ENCODE measurements at places on chromosomes 3 and 15.

DNA sequence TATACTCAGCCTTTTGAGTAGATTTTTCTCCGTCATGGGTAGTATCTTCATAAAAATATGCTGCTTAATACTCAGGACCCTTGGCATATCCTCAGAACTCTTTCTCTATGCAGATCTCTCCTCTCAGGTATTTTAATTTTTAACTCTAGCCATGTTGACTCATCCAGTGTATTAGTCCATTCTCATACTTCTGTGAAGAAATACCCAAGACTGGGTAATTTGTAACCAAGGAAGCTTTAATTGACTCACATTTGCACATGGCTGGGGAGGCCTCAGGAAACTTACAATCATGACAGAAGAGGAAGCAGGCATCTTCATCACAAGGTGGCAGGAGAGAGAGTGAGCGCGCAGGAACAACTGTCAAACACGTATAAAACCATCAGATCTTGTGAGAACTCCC, 129.3 kb upstream of the CD96 start:
- no peak for DNase-seq

DNA sequence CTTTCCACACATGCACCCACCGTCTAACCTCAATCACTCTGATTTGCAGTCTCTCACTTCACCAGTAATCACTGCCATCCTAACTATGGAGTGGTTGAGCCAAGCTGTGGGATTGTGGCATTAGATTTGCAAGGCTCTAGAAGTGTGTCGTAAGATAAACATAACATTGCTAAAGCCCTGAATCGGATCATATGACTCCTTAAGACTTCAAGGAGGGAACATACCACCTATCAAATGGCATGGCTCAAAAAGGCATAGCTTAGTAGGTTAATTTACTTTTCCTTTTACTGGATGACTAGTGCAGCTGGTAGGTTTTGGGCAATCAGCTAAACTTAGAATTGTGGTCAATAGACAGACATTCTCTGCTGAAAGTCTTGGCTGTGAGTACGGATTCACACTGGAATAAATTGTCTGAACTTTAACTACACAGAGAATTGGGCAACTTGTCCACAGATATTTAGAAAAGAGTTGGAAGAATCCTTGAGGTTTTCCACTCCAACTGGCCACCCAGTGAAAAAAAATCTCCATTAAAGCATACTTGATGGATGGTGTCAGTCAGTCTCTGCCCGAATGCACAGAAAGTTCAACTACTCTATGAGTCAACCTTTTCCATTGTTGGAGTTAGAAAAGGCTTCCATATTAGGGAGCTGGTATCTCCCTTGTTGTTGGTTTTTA, 476.7 kb upstream of the CBLB start:
- no peak for DNase-seq

- DNase-seq: no peak
These were observed 28.6 kb downstream of the DAPK2 start for GRCh38 chr15:64017591-64018163.

GRCh38 chr3:155884292-155884691, 13.8 kb downstream of the GMPS start:
- no peak for DNase-seq

DNA sequence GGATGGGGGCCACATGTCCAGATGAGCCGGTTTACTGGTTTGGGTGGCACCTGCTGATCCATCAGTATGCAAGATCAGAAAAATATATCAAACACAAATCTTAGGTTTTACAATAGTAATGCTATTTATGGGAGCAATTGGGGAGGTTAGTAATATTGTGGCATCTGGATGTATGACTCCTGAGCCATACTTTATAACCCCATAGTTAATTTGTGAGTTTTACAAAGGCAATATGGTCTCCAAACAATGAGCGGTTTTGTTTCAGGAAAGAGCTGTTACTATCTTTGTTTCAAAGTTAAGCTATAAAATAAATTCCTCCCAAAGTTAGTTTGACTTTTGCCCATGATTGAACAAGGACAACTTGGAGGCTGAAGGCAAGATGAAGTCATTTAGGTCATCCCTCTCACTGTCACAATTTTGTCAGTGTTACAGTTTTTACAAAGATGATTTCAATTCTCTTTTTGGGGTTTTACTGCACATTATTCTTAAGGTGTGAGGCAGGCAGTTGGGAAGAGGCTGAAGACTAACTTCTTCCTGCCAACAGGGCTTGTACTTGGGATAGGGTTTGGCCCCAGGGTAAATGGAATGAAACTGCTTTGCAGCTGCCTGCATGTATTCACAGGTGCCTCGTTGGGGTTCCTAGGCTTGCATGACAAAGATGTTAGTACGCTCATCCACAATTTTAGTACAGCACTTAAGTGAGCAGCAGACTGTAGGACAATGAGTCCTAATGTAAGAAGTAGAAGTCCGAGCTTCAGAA, 296.6 kb upstream of the NDN start:
- no peak for DNase-seq

DNA sequence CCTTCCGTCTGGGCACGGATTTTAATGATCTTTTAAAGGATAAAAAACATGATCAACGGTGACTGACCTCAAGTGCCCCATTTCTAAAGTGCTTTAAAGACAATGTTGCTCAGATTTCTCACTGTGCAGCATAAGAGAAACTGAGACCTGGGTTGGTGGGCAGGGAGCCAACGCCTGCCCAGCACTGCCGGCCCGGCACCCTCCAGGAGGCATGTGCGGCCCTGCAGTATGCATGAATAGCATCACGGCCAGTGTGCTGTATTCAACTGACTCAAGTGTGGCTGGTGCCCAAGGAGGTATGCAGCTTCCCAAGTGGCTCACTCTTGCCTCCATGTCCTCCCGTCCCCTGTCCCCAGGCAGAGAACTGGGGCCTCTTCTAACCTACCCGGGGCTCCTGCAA, 30.3 kb downstream of the SEC61A1 start:
- no peak for DNase-seq

DNA sequence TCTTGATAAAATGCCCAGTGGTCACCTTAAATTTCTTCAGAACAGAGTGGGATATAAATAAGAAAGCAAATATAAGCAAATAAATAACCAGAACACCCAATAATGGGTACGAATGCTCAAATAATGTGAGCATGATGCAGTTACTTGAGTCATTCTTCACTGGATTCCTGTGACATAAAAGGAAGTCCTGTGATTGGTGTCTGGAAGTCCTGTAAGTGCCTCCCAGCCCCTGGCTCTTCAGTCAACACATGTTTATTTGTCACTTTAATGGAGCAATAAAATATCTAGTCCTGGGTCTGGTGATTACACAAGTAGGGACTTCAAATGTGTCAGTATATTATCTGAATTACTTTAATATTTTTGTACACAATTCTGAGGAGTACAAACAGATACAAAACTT, 30.4 kb downstream of the TMEM212 start:
- DNase-seq: no peak

DNA sequence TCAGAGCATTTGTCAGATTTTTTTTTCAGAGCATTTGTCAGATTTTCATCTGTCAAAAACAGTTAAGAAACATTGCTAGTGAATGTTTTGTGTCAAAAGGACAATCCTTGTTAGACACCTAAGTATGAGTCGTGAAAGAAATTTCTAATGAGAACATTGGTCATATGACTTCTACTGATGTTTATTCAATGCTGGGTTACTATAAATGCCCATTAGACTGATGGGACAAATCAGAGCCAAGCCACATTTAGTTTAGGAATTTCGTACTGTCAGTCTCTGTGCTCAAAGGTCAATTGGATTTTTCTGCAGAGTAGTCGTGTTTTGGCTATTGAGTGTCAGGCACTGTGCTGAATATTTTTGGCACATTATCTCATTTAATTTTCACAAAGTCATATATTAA, 31.6 kb downstream of the TSC22D2 start:
- no peak for DNase-seq

GRCh38 chr15:48541341-48542278, 103.9 kb downstream of the FBN1 start:
- DNase-seq: no peak

DNA sequence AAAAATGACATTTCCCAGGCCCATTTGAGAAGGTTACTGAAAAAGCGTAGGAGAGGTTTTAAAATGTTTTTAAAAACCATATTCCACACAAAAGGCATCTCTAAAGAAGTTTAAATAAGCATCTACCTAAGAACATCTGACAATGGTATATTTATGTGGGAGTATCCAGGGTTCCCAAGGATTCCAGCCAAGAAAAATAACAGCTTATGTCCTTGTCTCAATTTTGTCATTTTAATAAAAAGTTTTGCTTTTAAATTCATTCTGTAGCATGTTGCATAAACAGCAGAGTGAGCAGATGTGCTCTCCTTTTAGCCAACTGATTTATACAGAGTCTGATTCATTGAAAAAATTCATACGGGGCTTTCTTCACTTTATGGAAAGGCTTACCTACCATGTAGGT, 129.9 kb downstream of the LRRC3B start:
- DNase-seq: no peak

- DNase-seq: no peak
These were observed 28.3 kb upstream of the TMEM42 start for GRCh38 chr3:44833394-44833793.

- DNase-seq: peak; percentile 71
These were observed 36.1 kb downstream of the TTC23 start for GRCh38 chr15:99213187-99213811.

GRCh38 chr3:111314898-111315297, 227.1 kb upstream of the CD96 start:
- DNase-seq: no peak

GRCh38 chr3:57755368-57755675, 787 bp upstream of the SLMAP start:
- peak; percentile 90 for DNase-seq

GRCh38 chr3:5116538-5116937, 5.6 kb upstream of the ARL8B start:
- DNase-seq: no peak

DNA sequence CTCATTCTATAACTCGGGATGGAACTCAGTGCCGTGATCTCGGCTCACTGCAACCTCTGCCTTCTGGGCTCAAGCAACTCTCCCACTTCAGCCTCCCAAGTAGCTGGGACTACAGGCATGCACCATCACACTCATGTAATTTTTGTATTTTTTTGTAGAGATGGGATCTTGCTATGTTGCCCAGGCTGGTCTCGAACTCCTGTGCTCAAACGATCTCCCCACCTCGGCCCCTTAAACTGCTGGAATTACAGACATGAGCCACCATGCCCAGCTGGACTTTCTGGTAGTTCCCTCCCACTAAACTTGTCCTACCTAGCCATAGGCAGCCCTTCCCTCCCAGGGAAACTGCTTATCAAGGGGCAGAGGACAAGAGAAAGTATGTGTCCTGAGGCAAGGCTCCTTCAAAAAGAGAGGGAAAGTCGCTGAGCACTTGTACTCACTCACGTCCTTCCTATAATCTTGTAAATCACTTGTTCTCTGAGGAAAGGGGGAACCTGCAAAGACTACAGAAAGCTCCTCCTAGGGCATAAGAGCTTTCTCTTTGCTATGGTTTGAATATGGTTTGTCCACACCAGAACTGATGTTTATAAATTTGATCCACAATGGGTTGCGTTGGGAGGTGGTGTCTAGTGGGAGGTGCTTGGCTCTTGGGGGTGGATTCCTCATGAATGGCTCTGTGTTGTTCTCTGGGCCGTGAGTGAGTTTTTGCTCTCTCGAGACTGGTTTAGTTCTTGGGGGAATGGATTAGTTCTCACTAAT, 13.6 kb upstream of the TBL1XR1 start:
- no peak for DNase-seq

All from common myeloid progenitor, CD34-positive (primary cell).